Mucosa of gallbladder (tissue), 1 donor: ENCODE measurements at places on chromosomes 12 and 14. TPM values are rescaled to one million over a fixed set of nuclear protein-coding genes. Genes with fewer than 3 reads are reported as not detected.

DNA sequence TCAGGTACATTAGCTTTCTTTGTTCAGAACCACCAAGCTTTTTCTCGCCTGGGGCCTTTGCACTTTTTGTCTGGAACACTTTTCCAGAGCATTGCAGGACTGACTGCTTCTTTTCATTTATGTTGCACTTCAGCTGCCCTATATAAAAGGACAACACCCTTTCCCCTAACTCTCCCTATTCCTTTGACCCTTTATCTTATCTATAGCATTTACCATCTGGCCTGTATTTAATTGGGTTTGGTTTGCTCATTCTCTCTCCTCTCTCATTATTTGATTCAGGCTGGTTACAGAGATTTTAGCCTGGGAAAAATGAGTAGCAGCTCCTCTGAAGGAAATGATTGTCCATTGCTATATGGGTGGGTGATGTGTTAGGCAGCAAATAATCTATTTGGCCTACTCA, 165.4 kb downstream of the KICS2 start:
- DNase-seq: no peak

DNA sequence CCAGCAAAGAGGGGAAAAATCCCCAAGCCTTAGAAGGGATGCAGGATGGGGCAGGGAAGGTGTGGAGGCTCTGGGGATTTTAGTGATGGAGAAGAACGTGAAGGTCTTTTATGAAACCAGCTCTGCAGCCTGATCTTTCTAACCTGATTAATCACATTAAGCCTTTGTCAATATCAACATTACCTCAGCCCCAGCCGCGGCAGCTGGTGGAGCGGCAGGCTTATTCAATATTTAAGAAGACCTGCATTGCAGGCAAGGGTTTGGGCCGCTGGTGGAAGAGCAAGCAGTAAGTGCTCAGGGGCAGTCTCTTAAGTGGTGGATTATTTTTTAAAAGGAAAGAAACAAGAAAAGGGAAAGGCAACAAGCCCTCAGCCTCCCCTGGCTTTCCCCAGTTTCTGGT, 16.6 kb downstream of the RPH3A start:
- no peak for DNase-seq

GRCh38 chr14:82047777-82048470, 514.3 kb upstream of the SEL1L start:
- no peak for DNase-seq

HECTD4 gene
- 49.1 TPM for total RNA-seq

DNA sequence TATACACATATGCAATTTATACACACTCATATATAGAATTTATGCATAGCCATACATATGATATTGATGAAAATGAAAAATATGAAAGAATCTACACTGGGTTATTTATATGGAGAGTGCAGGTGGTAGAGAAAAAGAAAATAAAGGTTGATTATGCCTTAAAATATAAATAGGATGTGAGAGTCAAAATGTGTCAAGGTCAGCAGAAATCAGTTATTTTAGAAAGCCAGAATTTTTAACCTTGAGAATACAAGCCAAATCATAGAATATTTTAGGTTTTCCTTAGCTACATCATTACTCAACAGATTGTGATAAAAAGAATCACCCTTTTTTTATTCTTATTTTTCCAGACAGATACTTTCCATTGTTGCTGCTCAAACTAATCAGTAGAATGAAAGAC, 146.2 kb downstream of the SLC6A15 start:
- no peak for DNase-seq

DNA sequence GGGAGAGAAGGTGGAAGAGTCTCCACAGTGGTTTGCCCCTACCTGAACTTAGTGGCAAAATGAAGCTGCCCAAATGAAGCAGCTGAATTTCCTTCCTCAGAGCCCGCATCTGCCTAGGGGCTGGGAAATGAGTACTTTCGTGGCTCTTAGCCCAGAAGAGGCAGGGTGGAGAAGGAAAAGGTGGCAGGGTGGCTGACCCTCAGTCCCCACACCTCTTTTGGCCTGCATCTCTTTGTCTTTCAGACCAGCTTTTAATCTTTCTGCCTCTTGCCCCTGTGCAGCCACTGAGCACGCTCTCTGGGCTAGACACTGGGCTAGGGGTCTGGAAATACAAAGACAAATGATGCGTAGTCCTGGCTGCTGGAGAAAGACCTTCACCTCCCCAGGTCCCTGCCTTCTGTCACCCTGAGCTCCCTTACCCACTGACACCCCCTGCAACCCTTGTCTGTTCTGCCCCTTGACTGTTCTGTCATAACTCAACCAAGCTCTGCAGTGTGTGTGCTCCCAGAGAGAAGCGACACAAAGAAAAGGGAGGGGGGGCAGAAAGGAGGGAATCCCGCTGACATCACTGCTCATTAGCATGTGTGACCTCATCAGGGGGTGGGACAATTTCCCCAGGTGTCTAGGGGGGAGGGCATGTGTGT, 371 bp upstream of the REM2 start:
- peak; percentile 58 for DNase-seq

OR4N2 gene
- total RNA-seq: not detected

GRCh38 chr14:57866199-57866705, 360 bp upstream of the SLC35F4 start:
- no peak for DNase-seq

GPD1 gene
- 21.5 TPM for total RNA-seq

GRCh38 chr14:57244106-57244505, 24.6 kb downstream of the EXOC5 start:
- DNase-seq: no peak

- DNase-seq: no peak
Observed at GRCh38 chr12:5248230-5248629, 183.7 kb upstream of the NTF3 start.

DNA sequence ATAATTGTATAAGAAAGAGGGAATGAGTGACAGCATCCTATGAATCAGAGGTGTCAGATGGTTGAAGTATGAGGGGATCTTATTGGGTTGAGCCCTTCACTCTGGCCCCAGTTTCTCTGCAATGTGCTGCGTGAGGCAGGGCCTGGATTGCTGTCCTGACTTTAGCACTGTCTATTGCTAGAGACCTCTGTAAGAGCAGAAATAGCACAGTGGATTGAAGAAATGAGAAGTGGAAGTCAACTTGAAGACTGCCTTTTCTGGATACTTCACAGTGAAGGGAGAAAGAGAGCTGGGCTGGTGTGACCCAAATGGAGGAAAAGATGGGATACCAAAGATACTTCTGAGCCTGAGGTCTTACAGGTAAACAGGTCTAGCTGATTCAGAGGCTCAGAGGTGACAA, 5.8 kb downstream of the ASCL4 start:
- no peak for DNase-seq

- DNase-seq: peak; percentile 90
Observed at GRCh38 chr14:22982477-22983245, at the start of gene AJUBA. AJUBA (minus strand) TSS chr14:22982551; CDS start chr14:22982266, 285 bp downstream.

- DNase-seq: no peak
Observed at GRCh38 chr14:97705976-97706375, 908.8 kb downstream of the VRK1 start.

DNA sequence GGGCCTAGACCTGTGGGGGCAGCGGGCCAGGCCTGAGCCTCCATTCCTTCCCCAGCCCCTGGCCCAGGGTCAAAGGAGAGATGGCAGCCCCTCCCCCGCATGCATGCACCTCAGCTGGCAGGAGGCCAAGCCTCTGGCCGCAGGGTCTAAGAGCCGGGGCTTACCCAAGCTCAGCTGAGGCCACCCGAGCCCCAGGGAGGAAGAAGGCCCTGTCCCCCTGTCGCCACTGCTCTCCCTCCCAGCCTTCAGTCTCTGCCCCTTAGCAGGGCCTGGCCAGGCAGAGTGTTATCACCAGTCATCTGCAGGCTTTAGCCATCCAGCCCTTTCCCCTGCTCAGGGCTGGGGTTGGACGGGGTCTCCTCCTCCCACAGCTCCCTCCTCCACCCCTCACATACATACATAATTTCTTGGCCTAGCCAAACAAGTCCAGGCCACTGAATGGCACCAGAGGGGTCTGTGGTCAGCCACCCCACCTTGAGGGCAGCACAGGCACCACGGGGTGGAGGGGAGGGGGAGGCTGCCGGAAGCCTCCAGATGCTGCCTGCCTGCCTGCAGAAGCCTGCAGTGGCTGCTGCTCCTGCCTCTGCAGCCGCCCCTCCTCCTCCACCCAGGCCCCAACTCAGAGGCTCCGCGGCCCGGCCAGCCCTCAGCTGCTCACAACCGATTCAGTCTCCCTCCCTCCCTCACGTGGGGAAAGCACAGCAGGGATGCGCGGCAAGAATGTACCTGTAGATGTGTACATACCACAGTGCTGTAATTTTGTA, 22.8 kb downstream of the RAB35 start:
- no peak for DNase-seq

- DNase-seq: peak; percentile 48
Observed at GRCh38 chr12:18430425-18431048, 169.2 kb downstream of the PIK3C2G start.

DNA sequence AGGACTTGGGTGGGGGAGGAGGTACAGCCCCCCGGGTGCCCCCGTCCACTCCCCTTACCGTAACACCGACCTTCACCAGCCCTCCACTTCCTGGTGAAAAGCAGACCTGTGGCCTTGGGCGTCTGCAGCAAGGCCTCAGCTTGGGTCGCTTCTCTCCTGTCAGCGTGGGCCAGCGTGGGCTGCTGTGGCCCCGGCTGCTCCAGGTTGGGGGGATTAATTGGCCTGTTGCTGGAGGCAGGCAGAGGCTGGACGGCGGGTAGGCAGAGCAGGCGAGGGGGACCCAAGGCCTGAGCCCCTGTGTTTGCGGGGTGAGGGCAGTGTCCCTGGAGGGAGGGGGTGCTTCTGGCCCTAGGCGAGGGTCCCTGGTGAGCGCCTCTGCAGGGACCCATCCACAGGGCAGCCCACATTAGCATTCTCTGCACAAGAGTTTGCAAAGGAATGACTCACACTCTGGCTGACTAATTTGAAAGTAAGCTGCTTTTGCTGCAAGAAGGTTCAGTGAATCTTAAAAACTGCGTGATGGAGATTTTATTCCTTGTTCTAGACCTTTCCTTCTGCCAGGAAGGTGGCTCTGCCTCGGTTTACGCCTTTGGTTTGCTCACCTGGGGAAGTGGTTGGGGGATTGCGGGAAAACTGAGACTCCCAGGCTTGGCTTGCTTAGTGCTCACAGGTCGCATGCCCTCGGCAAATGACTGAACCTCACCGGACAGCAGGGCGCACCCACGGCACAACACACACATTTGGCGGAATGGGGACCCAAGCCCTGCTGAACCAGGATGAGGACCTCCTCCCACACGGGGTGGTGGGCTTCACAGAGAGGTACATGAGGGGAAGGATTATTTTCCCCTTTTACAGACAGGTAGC, 37.9 kb upstream of the DLK1 start:
- no peak for DNase-seq

GRCh38 chr12:67634303-67634761, 14.2 kb upstream of the DYRK2 start:
- DNase-seq: no peak

SMOC1 gene
- total RNA-seq: 3.1 TPM

- DNase-seq: peak; percentile 38
Observed at GRCh38 chr12:2396448-2396871, 343.7 kb downstream of the CACNA1C start.

UNC79 gene
- total RNA-seq: 0.37 TPM

DNA sequence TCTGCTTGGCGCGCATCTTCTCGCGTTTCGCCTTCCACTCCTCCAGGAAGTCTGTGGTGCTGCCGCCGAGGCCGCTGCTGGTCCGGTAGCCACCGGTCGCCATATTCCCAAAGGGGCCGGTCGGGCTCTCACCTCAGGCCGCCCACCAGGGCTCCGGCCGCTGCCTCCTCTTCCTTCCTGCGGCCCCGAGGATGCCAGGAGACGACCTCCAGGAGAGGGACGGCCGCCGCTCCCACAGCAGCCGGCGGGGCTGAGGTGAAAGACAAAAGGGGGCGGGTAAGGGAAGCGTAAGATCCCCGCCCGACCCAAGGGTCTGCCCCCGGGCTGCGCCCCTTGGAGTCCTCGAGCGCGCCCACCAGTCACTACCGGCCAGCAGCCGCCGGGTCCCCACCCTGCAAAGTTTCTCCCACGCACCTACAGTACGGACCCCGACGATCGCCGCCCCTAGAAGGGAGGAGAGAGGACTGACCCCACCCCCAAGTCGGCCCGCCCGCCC, 574 bp downstream of the PAWR start:
- DNase-seq: no peak
